ENCODE measurements at places on chromosomes 11 and 22.

GRCh38 chr11:72658989-72659640, 15.1 kb downstream of the PDE2A start:
- DNase-seq: no peak

DNA sequence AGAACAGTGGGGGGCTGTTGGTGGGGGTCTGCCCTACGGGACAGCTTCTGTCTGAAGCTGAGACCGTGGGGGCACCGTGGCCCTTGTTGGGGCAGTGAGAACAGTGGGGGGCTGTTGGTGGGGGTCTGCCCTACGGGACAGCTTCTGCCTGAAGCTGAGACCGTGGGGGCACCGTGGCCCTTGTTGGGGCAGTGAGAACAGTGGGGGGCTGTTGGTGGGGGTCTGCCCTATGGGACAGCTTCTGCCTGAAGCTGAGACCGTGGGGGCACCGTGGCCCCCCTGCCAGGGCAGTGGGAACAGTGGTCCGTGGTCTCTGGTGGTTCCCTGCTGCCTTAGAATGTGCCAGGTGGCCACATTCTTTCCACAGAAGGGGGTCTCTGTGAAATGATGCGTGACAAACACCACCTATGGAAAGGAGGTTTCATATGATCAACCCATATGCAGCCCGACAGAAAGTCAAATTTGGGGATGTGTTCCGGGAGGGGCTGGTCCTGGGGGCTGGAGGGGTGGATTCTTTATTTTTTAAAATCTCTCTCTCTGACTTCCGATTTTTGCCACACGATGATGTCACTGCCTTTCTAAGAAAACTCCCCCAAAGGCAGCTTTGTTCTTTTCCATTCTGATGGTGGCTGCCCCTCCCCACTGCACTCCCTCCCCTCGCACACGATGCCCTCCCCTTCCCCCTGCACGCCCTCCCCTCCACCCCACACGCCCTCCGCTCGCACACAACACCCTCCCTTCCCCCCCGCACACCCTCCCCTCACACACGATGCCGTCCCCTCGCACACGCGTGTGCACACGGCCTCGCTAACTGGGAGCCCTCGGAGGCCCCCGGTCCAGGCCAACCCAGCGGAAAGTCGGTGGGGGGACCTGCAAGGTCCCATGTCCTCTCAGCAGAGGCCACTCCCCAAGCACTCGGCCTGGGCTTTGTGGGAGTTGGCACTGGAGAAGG, 1186.5 kb downstream of the BRD1 start:
- DNase-seq: no peak

- DNase-seq: no peak
Observed at GRCh38 chr11:76644591-76644990, 26.0 kb downstream of the LRRC32 start.

DNA sequence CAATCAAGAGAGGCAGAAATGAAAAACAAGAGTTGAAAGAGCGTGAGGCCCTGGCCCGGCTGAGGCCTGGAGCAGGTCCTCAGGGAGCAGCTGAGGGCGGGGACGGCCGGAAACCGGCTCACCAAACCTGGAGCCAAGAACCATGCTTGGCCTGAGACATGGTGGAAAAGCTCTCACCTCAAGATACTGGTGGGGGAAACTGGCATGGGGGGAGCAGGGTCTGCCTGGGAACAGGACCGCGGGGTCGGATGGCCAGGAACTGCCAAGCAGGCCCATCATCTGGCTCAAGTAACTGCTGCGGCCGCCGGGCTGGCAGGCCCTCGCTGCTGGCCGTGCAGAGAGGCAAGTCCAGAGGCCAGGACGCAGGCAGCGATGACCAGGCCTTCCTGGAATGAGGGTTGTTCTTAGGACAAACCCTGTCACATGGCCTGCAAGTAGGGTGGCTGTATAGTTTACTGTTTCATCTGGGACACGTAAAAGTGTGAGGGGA, 18.9 kb upstream of the WNT11 start:
- DNase-seq: no peak
